ENCODE measurements at places on chromosomes 3 and 15.
A peak's percentile ranks its signal among the peaks of the same experiment; 100 is the strongest.

GRCh38 chr3:38154033-38154494 lies 11.3 kb upstream of the OXSR1 start:
- DNase-seq, result no peak

DNA sequence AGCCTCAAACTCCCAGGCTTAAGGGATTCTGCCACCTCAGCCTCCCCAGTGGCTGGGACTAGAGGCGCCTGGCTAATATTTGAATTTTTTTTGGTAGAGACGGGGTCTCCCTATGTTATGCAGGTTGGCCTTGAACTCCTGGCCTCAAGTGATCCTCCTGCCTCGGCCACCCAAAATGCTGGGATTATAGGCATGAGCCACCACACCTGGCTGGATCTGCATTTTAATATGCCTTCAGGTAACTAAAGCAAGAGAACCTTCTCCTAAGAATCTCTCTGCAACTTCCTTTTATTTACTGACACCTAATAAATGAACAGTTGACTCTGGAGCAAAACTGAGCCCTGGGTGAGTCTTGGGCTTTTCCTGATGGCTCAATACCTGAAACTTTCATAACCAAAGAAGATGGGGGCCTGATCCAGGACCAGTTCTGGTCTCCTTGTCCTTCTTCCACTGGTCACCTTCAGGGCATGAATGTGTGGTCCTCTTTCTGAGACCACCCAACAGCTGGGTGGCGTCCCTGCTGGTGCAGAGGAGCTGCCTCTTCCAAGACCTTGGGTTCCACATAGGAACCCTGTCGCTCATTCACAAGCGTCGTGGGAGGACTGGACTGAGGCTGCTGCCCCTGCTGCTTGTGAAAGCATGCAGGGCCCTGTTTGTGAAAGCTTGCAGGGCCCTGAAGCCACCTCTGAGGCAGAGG lies 28.2 kb downstream of the CCR9 start:
- no peak for DNase-seq

GRCh38 chr3:144626835-144627234 lies 655.2 kb downstream of the DIPK2A start:
- DNase-seq, result no peak

GRCh38 chr15:99414755-99415731 lies 150.7 kb upstream of the MEF2A start:
- no peak for DNase-seq

DNA sequence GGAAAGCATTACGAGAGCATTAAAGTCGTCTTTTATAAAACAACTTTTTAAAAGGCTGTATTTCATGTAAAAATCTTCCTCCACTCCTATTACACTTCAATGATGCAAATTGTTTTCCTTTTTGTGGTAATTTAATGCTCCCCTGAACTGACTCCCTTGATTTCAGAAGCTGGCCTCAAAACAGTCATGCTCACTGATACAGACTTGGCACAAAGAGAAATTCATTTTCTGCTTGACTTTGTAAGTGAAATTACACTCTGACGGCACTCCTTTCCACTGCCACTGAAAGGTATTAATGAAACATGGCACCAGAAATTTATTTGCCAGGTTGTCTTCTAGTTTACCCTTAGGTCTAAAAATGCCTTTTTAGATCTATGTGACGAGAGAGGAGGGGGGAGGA lies 215.5 kb downstream of the LRRC3B start:
- no peak for DNase-seq

DNA sequence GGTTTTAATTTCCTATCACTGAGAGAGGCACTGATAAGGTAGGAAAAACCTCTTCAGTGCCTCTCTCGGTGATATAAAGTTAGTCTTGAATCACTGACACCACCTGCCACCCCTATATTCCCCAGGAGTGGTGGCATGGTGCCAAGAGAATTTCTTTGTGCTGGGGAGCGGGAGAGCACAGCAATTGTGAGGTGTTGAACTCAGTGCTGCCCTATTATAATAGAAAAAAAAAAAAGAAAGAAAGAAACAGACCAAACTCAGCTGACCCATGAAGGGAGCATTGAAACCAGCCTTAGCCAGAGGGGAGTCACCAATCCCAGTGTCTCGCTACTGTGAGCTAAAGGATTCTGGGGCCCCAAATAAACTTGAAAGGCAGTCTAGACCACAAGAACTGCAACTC lies 201.4 kb upstream of the STT3B start:
- no peak for DNase-seq

GRCh38 chr3:167872941-167873340 lies 137.4 kb downstream of the SERPINI1 start:
- no peak for DNase-seq

GRCh38 chr15:45589256-45589655 lies 2.1 kb downstream of the BLOC1S6 start:
- DNase-seq, result no peak

DNA sequence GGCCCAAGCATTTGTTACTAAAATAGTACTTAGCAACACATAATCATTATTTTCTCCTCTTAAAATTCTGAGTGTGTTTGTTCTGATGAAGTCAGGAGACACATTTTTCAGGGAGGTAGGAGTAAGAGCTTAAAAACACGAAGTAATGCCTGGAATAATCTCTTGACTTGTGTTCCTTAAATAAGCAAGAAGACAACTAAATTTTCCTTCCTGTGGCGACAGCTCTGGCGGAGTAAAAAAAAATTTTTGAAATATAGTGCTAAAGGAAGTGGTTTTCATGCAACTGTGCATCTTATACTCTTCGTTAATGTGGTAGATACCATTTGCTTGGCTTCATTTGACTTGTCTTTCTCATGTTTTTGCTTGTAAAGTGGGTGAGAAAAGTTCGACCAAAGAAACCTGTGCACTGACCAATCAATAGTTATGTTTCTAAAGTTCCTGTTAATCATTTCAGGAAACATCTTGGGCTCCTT lies 11.1 kb upstream of the MBNL1 start:
- no peak for DNase-seq

DNA sequence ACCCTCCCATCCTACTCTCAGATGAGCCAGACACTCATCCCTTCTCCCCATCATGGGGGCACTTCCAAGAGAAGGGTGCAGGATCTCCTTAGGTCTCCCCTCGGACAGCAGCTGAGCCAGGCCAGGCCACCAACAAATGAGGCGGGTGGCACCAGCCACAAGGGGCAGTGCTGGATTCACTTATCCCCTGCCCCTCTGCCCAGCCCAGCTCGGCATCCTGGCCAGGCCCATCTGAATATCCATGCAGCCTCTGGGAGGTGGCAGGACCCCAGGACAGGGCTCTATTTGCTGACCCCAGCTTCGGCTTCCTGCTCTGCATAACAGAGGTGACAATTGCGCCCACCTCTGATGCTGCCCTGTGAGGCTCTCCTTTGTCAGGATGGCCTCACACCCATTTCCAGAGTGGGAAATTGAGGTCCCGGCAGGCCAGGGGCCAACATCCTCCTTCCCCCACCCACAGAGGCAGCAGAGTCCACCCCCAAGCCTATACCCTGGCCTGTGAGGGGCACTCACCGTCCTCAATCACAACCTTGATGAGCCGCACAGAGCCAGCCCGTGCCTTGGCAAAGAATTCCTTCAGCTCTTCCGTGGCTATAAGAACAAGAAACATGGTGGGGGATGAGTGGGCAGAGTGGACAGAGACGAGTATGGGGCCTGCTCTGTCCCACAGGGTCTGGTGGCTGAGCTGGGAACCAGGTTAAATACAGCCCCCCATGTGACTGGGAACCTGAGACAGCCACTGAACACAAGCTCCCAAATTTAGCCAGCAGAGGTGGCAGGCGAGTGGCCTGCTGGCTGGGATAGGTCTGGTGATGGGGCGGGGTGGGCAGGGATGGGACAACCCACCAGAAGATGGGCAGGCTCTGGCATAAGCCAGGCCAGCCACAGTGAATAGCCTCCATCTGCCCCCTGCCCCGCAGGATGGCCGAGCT lies 4.2 kb downstream of the TWF2 start:
- no peak for DNase-seq

- no peak for DNase-seq
These were observed 18.7 kb downstream of the AP3S2 start for GRCh38 chr15:89874926-89875564.

DNA sequence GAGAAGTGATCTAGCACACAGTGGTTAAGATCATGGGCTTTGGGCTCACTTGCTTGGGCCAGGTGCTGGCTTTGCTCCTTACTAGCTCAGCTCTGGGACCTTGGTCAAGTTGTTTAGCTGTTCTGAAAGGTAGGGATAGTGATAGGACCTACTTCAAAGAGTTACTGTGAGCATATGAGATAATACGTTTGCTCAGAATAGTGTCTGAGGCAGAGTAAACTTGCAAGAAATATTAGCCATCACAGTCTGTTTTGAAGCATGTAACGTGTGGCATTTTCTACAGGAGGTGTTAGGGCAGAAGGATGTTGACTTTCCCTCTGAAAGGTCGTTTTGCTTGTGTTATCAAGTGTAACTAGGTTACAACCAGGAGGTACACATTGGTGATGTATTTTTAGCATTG lies 34.5 kb upstream of the NFKBIZ start:
- DNase-seq, result no peak

DNA sequence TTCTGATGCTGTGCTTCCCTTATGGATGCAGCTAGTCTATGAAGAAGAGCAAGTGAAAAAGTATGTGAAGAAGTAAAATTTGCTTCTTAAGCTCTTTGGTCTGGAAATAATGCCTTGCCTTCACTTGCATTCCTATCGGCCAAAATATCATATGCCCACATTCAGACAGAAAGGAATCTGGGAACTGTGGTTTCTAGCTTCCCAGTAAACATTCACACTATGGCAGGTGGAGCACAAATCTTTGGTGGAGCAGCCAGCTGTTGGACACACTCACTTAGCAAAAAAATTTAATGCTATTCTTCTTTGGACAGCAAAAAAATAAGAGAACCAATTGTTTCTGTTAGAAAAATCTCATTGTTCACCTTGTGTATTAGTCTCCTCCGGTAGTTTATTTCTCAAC lies 12.3 kb upstream of the COL6A6 start:
- DNase-seq, result no peak

GRCh38 chr15:69979783-69980182 lies 117.9 kb downstream of the TLE3 start:
- no peak for DNase-seq

DNA sequence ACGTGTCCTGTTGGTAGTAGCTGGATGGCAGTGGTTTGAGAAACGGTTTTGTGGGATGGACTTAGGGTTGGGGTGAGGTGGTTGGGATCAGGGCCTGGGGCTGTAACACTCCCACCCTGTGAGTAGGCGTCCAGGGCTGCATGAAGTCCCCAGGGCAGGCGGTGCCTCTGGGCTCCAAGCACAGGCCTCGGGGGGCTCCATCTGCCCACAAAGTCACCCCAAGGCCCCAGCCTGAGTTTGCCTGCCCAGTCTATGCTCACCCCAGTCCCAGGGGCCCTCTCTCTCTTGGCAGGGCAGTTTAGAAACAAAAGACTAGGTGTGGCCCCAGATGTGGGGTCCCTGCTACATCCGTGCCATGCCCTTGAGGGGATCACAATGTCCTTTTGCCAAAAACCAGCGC lies 86.9 kb upstream of the PRR23E start:
- no peak for DNase-seq

DNA sequence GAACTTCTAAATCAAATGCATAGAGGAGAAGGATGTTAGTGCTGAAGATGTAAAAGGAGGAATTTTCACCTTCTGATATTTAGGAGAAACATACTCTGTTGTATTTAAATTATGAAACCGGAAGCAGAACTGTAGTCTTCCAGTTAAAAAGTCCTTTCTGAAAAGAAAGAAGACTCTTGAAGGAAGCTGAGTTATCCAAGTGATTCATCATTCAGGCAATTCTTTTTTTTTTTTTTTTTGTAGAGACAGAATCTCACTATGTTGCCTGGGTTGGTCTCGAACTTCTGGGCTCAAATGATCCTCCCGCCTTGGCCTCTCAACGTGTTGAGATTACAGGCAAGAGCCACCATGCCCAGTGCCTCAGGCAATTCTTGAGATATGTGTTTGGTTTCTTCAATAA lies 424.8 kb upstream of the TPM1 start:
- no peak for DNase-seq

- peak; percentile 63 for DNase-seq
These were observed 28.8 kb downstream of the RNU5B-1 start for GRCh38 chr15:65333148-65333820.

DNA sequence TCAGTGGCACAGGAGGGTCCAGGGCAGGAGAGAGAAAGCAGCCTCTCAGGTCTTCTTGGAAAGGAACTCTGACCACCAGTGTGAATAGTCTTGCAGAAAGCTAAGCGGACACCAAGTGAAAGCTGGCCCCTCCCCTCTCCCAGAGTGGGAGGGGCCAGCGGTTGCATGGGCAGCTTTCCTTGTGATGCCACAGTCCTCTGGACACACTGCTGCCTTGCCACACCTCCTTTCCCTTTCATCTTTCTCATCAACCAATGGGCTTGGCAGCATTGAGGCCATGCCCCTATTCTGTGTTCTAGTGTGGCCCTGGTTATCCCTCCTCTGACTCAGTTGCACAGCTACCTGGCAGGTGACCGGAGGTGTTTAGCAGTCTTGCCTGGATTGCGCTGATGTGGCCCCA lies 49.7 kb upstream of the GOLGA6B start:
- DNase-seq, result no peak

- DNase-seq, result no peak
These were observed 184.0 kb downstream of the GOLGA6L6 start for GRCh38 chr15:20357481-20358065.

DNA sequence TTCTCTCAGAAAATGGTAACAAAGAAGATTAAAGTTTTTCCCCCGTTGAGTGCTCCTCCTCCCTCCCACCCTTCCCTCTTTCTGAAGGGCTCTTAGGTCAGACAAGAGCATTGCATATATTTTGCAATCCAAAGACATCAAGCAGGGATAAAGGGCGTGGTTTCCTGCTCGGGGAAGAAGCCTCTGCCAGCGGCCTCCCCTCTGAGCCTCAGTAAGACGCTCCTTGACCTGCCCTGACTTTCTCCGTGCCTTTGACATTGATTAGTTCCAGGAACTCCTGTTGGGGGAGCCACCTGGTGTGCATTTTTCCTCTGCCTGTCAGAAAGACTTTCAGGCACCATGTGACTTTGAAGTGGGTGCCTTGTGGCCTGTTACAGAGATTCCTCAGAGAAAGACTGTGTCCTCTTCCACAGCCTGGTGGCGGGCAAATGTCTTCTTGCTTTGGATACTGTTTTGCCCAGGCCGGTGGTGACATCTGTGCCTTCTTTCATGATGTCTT lies 87.2 kb upstream of the TBL1XR1 start:
- DNase-seq, result peak; percentile 94

- DNase-seq, result no peak
These were observed 24.5 kb downstream of the ABHD6 start for GRCh38 chr3:58261954-58262666.

DNA sequence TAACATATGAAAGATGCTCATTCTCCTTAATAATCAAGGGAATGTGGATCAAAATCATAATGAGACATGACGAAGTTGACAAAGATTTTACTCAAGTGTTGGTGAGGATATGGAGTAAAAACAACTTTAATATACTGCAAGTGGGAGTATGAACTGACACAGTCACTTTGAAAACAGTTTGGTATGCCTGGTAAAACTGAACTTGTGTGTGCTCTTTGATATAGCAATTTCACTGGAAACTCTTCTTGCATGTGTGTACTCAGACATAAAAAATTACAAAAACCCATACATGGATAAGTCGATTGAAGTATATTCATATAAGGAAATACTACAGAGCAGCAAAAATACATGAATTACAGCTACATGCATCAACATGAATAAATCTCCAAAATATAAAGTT lies 182.5 kb downstream of the NFKBIZ start:
- DNase-seq, result no peak
